Suppressor macrophage treated with lipopolysaccharide for 1 hour (primary cell): ENCODE measurements at places on chromosomes 4 and X.

GRCh38 chrX:69988955-69989394 is 60.8 kb downstream of the AWAT2 start:
- no peak for DNase-seq

DNA sequence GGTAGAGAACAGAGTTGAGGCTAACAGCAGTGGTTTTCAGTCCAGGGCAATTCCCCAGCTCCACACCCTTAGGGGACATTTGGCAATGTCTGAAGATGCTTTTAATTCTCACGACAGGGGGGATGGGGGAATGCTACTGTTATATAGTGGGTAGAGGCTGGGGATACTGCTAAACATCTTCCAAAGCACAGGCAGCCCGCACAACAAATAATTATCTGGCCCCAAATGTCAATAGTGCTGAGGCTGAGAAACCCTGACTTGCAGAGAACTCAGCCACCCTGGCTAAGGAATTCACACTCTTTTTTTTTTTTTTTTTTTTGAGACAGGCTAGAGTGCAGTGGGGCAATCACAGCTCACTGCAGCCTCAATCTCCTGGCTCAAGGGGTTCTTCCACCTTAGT is 60.6 kb downstream of the POLR2B start:
- no peak for DNase-seq

GRCh38 chrX:5916945-5917344 is 311.7 kb downstream of the NLGN4X start:
- peak; percentile 12 for DNase-seq

GRCh38 chrX:9117851-9118250 is 83.9 kb upstream of the FAM9B start:
- DNase-seq: no peak

- DNase-seq: no peak
These were observed 212.9 kb downstream of the LDB2 start for GRCh38 chr4:16685536-16685935.

DNA sequence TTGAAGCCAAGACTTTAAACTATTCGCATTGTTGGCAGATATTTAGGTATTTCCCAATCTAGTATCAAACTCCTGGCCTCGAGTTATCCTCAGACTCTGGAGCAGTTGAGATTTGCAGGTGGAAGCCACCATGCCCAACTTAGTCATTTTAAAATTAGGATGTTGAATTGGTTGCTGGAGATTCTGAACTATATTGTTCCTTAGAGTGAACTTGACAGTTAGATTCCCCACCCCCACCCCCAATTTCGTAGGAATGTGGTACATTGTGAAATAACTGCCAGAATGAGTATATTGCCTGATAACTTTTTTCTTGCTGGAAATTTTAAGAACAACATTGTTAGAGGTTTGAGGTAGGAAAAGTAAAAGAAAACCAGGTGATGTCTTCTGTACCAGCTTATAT is 2.3 kb downstream of the NOCT start:
- DNase-seq: no peak

DNA sequence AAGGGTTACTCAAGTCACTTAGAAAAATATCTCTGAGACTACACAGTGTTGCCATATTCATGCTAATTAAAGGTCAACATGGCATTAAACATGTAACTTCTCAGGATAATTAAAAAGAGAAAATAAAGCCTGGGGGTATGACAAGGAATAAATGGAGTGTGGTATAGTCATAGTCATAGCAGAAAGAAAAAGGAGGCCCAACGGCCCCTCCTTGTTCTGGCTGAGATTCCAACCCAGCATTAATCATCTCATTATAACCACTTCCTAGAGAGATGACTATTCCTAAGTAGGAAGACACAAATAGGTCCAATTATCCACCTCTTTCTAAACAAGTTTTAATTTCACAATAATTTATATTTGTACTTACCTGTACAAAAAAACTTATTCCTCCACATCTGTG is 778.4 kb upstream of the AADAT start:
- no peak for DNase-seq

DNA sequence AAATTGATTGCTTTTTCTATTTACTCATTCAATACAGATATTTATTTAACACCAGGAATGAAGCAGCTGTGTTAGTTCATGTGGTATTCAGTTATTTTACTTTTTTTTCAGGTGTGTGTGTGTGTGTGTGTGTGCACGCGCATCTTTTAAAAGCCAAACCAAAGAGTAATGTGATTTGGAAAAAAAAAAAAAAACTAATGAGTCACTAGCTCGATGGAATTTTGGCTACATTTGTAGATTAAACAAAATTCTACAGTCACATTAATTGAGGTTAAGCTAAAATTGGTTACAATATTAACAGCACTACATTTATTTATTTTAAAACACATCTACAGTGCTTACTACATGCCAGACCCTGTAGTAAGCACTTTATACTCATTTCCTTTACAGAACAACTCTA is 66.8 kb downstream of the HHIP start:
- no peak for DNase-seq

DNA sequence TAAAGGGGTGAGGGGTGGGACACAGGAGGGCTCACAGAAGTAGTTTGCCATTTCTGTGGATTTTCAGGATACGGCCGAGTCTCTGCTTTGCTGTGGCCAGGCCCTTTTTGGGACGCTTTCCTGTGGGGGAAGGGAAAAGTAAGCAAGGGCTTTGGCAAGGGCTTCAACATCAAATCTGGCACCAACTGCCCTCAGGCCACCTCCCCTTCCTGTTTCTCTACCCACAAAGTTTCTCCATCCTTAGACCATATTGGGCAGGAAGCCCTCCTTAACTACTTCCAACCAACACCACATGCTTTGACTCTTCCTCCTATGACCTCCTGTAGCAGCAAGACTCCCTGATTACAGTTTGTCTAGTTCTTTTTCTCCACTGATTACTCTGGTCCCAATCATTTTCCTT is 105.1 kb downstream of the PHF8 start:
- DNase-seq: peak; percentile 0

- DNase-seq: no peak
These were observed 32.1 kb upstream of the PAQR3 start for GRCh38 chr4:78971326-78971725.

GRCh38 chrX:140589657-140590056 is 84.8 kb upstream of the SOX3 start:
- no peak for DNase-seq

GRCh38 chr4:24769571-24769970 is 25.8 kb upstream of the SOD3 start:
- no peak for DNase-seq

DNA sequence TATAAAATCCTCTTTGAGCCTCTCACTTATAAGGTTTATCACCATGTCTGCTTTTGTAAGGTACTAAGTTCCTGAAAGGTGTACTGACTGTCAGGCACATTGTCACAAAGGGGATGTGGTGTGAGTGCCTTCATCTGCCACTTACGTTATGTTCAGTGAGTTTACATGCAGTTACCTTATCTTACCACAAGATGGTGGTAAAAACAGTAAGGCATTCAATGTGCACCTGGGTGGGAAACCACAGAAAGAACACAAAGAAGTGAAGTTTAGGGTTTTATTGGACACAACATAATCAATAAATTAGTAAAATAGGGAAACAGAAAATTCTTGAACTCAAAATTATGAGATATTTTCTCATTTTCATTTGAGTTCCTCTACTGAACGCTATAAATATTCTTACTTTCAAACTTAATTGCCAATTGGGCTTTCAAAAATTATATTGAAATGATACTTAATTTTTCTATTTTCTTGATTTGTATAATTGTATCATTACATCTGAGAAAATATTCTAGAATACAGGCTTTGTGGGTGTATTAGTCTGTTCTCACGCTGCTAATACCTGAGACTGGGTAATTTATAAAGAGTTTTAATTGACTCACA is 650.8 kb downstream of the PCDH7 start:
- peak; percentile 41 for DNase-seq

DNA sequence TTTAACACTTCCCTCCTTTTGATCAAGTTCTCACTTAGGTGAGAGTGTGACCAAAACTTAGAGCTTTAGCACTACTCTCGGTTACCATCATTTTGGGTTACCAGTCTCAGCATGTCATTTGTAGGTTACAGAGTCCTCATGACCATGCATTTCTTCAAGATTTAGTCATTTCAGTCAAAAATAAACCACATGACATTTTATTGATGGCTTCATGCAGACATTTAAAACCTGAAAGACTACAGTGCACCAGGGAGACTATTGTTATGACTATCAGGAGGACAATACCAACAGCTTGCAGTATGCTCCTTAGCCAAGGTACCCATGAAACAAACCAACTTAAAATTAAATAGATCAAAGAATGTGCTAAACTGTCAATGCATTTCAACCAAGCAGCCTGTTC is 498.1 kb upstream of the FSTL5 start:
- no peak for DNase-seq

DNA sequence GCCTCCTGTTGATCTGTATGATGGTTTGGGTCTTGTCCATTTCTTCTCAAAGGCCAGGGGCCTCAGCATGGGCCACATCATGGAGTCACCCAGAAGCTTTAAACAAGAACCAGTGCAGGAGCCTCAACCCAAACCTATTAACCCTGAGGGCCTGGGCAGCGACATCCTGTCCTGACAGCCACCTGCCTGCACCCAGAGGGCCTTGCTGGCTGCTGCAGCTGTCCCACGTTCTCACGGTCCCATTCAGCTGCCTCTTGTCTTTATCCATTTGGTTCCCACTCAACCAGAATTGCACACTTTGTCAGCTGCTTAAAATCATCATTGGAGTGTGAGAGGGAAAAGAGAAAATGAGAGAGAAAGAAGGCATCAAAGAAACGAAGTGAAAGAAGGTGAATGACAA is 21.6 kb downstream of the C4orf50 start:
- DNase-seq: no peak

DNA sequence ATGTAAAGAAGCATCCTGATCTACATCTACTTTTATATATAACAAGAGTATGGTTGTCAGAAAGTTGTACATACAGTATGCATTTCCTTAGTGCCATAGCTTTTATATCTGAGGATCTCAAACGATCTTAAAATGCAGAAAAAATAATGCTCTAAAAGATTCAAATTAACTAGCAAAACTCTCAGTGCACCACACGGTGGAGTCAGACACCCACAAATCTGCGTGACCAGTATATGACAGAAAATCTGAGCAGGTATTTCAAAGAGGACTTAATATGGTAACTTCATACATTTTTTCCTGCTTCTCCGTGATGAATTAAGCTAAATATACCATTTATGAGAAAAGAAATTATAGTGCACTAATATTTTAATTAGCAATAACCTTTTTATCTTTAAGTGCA is 803.0 kb downstream of the DMD start:
- peak; percentile 1 for DNase-seq

GRCh38 chr4:188145601-188146000 is 6.4 kb downstream of the TRIML1 start:
- no peak for DNase-seq

DNA sequence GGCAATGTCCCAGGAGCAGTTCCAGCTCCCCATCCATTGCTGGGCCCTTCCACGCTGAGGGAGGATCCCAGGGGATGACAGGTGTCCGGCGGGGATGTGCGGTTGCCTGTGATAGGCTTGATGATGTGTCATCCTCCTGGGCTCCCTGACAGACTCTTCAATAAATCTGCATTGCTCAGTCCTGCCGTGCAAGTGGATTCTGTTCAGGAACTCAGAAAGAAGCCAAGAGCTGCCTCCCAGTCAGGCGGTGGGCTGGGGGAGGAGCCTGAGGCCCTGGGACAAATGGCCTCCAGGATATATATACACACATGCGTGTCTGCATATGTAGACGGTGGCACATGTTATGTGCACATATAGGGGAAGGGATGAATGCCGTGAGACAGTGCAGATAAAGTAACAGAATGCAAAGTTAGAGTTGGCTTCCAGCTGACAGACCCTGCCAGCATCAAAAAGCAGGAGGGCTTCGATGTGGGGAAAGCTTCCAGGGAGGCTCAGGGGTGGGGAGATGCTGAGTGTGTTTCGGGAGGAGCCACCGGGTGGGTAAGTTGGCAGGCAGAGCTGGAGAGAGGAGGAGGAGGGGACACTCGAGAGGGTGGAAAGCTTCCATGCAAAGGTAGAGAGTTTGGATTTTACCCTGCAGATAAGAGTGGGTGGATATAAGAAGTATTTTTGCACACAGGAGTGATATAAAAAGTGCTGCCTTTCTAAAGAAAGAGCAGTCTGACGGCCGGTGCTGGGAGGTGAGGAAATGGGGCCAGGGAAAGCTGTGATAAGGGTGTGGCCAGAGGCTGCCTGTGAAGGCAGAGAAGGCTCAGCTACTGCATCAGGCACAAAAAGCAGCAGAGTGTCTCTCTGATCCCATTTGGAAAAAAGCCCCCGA is 28.5 kb upstream of the CRMP1 start:
- no peak for DNase-seq

GRCh38 chr4:2954358-2955185 is 8.6 kb downstream of the NOP14 start:
- DNase-seq: peak; percentile 69

- no peak for DNase-seq
These were observed 86.2 kb upstream of the KIT start for GRCh38 chr4:54571293-54572151.

GRCh38 chrX:115602729-115603389 is 41.9 kb downstream of the PLS3 start:
- no peak for DNase-seq

DNA sequence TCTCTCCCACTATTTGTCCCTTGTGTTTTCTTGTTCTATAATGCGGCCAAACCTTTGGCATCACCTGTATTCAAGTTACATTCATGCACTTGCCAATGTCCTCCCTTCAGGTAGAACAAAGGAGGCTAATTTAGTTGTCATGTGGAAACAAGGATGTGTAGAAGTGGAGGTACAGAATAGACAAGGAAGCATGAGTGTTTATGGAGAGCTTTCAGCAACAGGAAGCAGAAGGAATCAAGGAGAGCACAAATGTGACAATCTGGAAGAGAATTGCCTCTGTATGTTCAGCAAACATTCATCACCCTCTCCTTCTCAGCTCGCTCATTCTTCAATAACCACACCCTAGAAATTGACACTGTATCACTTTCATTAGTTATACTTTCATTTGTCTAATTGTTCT is 103.4 kb downstream of the SLC7A11 start:
- no peak for DNase-seq

- no peak for DNase-seq
These were observed 2.7 kb downstream of the PCDH10 start for GRCh38 chr4:133151691-133152329.

GRCh38 chrX:78493180-78493579 is 165.8 kb upstream of the CYSLTR1 start:
- no peak for DNase-seq

GRCh38 chr4:178595500-178596138 is 1153.4 kb upstream of the AGA start:
- DNase-seq: no peak

GRCh38 chr4:1927675-1928074 is 56.5 kb downstream of the NSD2 start:
- DNase-seq: no peak
